ENCODE measurements at places on chromosomes 3 and 15. TPM values are rescaled to one million over a fixed set of nuclear protein-coding genes. Genes with fewer than 3 reads are reported as not detected.

DNA sequence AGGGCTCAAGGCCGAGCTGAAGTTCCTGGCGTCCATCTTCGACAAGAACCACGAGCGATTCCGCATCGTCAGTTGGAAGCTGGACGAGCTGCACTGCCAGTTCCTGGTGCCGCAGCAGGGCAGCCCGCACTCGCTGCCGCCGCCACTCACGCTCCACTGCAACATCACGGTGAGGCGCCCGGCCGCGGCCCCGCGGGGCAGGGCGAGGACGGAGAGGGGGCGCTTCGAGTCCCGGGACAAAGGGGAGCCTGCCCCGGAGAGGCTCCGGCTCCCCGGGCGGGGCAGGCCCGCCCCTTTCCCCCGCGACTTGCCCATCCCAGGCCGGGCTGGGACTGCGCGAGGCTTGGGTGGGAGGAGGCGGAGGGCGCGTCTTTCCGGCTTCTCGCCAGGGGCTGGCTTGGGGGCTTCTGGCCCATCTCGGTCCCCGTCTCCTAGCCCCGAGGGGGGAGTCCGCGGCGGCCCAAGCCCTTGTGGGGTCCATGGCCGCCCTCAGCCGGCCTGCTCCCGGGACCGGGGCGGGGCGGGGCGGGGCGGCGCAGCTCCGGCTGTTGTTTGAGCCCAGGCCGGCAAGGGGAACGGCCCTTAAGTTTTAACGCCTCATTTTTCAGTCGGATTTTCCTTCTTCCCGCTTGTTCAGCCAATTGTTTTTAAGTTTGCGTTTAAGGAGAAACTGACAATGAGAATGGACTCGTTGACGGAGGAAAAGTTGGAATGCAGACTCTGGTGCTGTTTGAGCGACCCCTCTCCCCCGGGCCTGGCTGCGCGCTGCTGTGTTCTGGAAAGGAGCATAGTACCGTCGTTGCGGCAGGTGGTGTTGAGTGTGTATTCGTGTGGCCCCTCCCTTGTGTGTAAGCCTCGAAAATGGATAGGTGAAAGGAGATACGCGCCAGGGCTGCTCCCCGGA, 683 bp downstream of the UBE2Q2 start:
- DNase-seq, result peak; percentile 49

GRCh38 chr3:31349001-31349748, 183.6 kb upstream of the STT3B start:
- no peak for DNase-seq

GRCh38 chr3:53707222-53707621, 139.0 kb downstream of the CHDH start:
- DNase-seq, result no peak

GRCh38 chr3:139202226-139202958, 141.4 kb upstream of the MRPS22 start:
- no peak for DNase-seq

- DNase-seq, result no peak
These were observed 1239.7 kb upstream of the ALCAM start for GRCh38 chr3:104126864-104127553.

DNA sequence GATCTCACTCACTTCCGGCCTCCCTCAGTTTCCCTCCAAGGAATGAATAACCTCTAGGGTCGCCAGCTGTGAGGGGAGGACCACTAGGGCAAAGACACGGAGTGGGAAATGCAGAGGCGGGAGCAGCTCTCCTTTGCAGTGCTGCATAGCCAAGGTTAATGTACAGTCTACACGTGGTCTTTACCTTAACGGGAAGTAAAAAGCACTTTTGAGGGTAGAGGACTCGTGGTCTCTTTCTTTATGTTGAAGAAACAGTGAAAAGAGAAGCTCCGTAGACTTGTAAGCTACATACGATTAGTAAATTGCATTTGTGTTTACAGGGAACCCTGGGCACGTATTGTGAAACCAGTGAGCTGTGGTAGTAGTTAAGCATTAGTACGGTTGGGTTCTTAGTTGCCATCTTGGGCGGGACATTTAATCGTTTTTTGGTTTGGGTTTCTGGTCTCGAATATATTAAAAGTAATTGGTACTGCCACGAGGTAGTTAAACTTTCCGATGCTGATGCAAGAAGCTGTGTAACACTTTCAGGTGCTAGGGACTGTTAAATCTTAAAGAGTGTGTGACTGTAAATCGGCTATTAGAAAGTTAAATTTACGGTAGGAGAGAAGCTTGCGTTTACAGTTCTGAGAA, 828 bp downstream of the U2SURP start:
- no peak for DNase-seq

GLT8D1 gene
- 40.6 TPM for total RNA-seq

CXCR6 gene
- total RNA-seq, result 27.9 TPM

SLC24A5 gene
- total RNA-seq, result not detected

SERINC4 gene
- 0.39 TPM for total RNA-seq

ACKR2 gene
- 0.66 TPM for total RNA-seq

RFTN1 gene
- total RNA-seq, result 97.6 TPM
